Sciatic nerve (tissue), 2 donors: ENCODE measurements at places on chromosomes 5 and 9. TPM values are rescaled to one million over a fixed set of nuclear protein-coding genes. Genes with fewer than 3 reads are reported as not detected.

DNA sequence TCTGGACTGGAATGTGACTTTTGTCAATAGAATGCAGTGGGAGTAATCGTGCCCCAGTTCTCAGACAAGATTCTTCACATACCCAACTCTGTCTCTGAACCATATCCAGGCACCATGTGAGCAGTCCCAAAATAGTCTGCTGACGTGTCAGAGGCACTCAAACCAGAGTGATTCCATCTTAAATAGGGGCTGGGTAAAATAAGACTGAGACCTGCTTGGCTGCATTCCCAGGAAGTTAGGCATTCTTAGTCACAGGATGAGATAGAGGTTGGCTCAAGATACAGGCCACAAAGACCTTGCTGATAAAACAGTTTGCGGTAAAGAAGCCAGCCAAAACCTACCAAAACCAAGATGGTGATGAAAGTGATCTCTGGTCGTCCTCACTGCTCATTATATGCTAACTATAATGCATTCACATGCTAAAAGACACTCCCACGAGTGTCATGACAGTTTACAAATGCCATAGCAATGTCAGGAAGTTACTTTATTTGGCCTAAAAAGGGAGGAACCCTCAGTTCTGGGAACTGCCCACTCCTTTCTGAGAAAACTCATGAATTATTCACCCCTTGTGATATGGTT, 16.9 kb upstream of the PLCXD3 start:
- no peak for DNase-seq

SPINK14 gene
- total RNA-seq, result not detected

BARHL1 gene
- total RNA-seq, result not detected

ZBTB6 gene
- total RNA-seq, result 9.5 TPM

DNA sequence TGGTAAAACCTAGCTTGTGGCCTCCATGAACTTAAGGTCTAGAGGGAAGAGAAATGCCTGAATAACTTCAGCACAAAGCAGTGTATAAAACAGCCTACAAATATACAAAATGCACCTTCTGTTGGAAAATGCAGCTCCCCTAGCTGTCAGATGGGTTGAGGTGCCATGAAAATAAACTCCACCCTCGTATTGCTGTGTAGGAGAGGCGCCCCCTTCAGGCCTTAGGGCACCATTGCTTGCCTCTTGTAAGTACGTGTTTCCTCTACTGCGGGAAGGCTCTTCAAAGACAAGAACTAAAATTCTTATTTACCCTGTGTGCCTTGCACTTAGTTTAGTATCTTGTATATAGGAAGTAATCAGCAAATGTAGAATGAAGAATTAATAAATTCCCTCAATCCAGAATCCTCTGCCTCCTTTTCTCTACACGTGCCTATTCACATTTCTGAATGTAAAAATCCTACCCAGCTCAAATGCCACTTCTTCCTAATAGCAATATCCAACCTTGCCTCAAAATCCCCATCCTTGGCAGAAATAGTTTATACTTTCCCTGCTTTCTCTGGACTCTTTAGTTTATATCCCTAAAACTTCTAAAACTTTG, 393.7 kb upstream of the PDE4D start:
- DNase-seq, result no peak

MYMK gene
- total RNA-seq, result not detected

DNA sequence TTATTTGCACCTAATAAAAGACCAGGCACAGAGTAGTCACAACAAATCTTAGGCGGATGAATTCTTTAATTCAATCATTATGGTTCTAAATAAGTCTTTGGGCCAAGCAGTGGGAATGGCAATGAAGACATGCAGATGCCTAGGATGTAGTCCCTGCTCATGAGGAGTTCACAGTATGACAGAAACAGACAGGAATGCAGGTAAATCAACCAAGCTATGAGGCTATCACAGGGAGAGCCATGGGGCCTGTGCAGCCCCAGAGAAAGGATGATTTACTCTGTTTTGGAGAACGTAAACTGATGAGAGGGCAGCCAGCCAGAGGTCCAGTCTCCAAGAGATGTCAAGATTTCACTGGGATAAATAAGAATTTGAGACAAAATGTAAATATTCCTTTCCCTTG, 129.4 kb downstream of the TRIM32 start:
- no peak for DNase-seq

GRCh38 chr9:89999176-89999533, 394.3 kb downstream of the GADD45G start:
- no peak for DNase-seq

- DNase-seq, result no peak
Observed at GRCh38 chr9:77224746-77225312, 47.5 kb downstream of the VPS13A start.

- no peak for DNase-seq
Observed at GRCh38 chr9:82583524-82583923, 479.4 kb downstream of the RASEF start.

PPIC gene
- total RNA-seq, result 25.1 TPM

DNA sequence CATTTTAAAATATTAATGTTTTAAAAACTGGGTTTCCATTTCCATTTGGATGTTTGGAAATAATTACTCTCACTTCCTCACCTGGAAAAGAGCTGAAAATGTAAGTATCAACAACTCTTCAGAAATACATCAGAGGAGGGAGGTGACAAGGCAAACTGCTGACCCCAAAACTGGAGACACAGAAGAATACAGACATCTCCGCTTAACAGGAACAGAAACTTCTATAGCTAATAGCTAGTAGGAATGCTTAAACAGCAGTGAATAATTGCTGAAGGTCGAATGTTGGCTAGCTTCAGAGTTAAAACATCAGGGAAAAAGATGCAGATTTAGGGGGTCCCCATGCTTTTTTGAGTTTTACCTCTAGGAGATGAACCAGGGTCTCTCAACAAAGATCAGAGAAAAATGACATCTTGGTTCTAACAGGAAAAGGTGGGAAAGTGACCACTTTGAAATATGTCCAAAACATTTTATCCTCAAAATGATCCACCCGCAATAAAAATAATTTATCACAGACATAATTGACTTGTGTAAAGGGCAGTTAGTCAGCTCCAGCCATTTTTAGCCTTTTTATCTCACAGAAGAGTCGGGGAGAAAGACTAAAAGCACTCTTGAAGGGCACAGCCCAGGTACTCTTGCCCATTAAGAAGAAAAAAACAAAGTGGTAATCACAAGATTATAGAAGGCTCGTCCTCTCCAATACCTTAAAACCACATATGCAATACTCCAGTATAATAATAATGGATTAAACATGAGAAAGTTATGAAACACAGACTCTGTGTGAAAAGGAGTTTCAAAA, 1474.9 kb downstream of the EFNA5 start:
- no peak for DNase-seq

PHF24 gene
- 0.45 TPM for total RNA-seq

DNA sequence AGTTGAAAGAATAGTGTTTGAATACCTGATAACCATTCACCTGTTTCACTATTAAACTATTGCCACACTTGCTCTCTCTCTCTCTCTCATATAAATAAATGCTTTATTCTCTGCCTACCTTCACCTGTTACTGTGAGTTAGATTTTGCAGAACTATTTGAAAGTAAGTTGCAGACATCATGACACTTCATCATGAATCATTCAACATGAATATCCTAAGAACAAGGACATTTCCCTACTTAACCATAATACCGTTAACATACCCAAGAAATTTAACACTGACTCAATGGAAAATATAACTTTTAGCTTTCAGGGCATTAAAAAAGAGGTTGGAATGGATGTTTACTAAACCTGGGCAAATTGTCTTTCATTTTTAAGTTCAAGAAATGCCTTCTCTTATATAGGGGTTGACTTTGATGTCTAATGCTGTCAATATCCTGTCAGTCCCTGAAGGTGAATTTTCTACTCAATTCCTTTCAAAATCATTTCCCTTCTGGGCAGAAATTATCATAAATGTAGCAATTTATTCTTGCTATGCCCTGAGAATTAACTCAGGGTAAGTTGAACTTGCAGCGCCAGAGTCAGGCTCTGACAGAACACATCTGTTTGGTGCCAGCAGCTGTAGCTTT, 582.6 kb upstream of the TLE4 start:
- DNase-seq, result no peak

DNA sequence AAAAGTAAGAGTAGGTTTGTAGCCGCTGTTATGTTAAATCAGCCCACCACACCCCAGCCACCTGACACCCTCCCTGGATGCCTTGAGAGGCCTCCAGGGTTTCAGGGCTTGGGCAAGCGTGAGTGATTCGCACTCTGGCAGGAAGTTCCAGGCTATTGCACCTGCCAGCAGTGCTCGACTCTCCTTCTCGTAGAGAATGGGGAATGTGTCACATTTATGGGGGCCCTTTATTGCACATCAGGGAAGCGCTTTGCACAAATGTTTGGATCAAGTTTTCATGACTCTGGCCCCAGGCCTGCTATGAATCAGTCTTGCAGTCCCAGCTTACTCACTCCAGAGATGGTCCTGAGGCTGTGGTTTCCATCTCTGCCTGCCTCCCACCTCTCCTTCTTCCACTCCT, 66.1 kb upstream of the ADRA1B start:
- DNase-seq, result no peak

- no peak for DNase-seq
Observed at GRCh38 chr9:80146466-80146865, 574.7 kb downstream of the TLE4 start.

DNA sequence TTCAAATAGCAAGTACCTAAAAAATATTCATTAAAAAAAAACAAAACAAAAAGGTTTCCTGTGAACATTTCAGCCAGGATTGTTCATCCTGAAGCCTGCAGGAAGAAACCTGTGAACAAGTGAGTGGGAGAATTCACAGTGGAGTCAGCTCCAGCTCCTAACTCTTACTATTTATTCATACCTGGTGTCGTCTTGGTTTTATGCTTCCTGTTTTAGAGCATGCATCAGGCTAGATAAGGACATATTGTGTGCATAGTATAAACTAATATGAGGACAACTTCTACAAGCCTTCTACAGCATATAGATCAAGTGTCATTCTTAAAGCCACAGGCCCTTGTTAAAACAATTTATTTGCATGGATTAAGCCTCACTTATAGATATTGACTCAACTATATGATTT, 169.9 kb downstream of the EFNA5 start:
- DNase-seq, result no peak

DNA sequence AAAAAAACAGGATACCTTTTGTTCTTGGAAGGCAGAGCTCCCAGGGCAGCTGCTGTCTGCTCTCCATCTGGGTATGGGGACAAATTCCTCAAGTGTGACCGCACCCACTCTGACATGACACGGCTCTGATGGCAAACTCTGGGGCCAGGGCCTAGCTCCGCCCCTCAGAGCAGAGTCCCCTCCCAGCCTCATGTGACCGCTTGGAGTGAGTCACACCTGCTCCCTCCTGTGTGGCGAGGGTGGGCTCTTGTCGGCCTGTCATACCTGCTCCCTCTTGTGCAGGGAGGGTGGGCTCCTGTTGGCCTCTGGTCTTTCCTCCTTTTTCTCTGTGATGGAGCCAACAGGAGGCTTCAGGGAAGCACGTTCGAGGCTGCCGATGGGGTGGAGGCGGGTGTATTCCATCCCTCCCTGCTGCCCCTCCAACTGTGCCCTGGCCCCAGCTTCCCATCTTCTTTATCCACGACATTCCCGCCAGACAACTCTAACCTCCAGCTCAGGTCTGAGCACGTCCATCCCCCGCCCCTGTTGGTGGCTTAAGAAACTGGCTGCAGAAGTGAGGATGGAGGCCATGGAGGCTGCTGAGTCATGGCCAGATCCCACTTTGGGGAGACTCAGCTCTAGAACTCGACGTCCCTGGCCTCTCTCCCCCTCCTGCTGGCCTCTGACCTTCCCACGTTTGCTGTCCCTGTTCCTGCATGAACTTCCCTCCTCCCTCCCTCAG, 65.3 kb downstream of the OLFM1 start:
- no peak for DNase-seq

FBP1 gene
- 13.6 TPM for total RNA-seq

SLC24A2 gene
- total RNA-seq, result 0.04 TPM

GRCh38 chr5:102554728-102555127, 55.9 kb upstream of the SLCO6A1 start:
- DNase-seq, result no peak

TMEM171 gene
- total RNA-seq, result 1.0 TPM

EMB gene
- 17.6 TPM for total RNA-seq

GRCh38 chr5:150065346-150065745, 21.0 kb downstream of the CSF1R start:
- DNase-seq, result peak; percentile 66

- no peak for DNase-seq
Observed at GRCh38 chr9:111533099-111533790, 8.3 kb downstream of the ZNF483 start.

HMMR gene
- 0.85 TPM for total RNA-seq

GRCh38 chr9:105051897-105052296, 123.9 kb upstream of the ABCA1 start:
- no peak for DNase-seq

DNA sequence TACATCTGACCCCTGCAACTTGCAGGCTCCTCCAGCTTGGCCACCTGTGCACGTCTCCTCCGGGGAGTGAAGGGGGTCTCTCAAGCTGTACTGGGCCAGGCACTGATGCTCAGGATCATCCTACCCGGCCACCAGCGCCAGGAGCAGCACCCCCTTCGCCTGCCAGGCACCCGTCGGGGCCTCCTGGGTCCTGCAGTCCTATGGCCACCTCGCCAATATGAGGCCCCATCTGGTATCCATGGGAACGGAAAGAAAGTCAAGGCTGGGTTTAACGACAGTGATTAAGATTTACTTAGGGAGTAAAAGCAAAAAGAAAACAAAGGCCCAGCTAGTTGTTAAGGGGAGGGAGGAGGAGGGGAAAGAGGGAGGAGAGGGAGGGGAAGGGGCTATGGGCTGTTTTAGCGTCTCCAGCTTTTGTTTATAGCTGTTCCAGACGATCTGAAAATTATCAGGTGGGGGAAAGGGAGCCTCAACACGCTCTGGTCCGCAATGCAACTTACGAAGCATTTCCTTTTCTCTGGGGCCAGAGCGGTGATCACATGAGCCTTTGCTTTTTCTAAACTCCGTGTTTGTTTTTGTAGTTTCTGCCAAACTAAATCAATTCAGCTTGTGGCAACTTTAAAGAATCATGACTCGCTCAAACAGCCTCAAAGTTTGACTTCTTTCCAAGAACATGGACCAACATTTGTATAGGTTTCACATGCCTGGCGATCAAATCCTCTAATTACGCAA, 132.4 kb downstream of the ROR2 start:
- no peak for DNase-seq

GRCh38 chr9:116653348-116654058, 33.6 kb upstream of the TRIM32 start:
- DNase-seq, result no peak
